ENCODE measurements at places on chromosomes 7 and 10.
A peak's percentile ranks its signal among the peaks of the same experiment; 100 is the strongest.

DNA sequence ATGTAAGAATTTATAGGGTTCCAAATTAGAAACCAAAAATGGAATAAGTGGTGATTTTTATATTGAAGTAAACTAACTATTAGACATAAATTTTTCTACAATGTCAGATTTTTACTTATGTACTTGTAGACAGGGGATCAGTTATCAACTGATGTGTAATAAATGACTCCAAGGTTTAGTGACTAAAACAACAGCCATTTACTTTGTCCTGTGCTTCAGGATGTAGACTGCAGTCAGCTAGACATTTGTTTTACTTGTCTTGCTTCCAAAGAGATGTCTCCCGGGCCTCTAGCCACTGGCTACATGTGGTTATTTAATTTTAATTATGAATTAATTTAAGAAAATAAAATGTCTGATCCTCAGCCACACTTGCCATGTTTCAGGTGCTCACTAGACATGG is 249.7 kb upstream of the IGFBP3 start:
- DNase-seq, result no peak

- DNase-seq, result peak; percentile 27
These were observed at the start of gene TMEM176A for GRCh38 chr7:150800581-150801241. TMEM176A (plus strand) TSS chr7:150800769; CDS start chr7:150801551, 782 bp downstream.

- DNase-seq, result no peak
These were observed 226.9 kb upstream of the CSTF2T start for GRCh38 chr10:51926337-51926736.

DNA sequence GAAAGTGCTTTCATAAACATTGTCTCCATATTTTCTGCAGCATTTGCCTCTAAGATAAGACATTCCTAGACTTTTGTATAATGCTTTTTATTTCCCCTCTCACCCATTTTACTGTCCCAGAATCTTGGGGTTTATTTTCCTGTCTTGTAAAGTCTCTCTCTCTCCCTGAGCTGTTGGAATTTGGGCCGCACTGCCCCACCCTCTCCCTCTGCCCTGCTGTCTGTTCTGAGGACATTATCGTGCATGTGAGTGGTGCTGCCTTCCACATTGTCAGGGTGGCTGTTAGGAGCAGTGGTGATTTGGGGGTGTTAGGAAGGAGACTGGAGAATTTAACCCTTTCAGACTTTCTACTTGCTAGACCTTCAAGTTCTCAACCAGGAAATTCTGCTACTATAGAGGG is 16.7 kb downstream of the LRMDA start:
- DNase-seq, result no peak

DNA sequence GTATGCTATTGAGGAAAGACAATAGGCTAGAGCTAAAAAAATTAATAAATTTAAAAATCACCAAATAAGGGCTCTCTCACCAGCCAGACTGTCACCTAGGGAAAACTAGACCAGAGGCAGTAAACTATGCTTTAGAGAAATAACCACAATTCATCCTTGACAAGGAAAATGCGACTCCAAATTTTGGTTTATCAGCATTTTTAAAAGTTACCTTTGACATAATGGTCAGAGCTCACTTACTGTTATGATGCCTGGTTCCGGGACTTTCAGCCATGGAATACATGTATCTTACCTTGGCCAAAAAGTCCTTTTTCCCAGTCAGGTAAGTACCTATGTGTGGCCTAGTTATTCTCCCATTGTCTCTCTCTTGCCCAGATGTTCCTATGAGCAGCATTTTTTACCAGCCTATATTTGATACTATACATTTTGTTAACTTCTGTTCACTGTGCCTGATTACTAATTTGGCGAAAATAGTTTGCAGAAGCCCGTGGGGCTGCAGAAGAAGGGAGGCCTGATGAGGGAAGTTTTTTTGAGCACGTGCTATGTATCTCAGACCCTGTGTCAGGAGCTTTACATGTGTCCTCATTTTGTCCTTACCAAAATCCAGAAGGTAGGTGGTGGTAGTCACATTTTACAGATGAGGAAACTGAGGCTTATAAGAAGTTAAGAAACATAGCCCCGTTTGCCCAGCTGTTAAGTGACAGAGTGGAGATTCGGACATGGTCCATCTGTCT is 149.7 kb downstream of the CELF2 start:
- DNase-seq, result no peak

GRCh38 chr7:80942261-80943041 is 23.6 kb upstream of the SEMA3C start:
- DNase-seq, result no peak

- no peak for DNase-seq
These were observed 736 bp downstream of the MINDY4 start for GRCh38 chr7:30771880-30772425.

DNA sequence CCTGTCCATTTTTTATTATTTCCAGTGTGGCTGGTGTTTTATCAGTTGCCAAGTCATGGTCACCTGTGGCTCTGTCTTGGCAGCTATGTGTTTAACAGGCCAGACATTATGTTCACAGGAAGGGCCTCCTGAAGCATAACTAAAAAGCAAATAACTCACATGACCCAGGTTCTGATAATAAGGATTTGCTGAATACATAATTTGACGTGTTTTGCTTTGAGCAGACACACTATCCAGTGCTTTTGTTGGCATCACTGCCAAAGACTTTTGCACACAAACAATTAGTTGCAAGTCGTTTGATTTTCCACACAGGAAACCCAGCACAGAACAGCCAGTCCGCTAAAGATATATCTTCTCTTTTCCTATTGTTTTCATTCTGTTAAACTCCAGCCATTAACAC is 173.6 kb downstream of the ARL4A start:
- no peak for DNase-seq

Measured in stimulated activated naive CD8-positive, alpha-beta T cell treated with anti-CD3 and anti-CD28 coated beads, Interleukin-15, amount 100 ng/mL, for 72 hours (primary cell).